ENCODE measurements at places on chromosomes 12 and 14. TPM values are rescaled to one million over a fixed set of nuclear protein-coding genes. Genes with fewer than 3 reads are reported as not detected.

FLVCR2 gene
- 19.8 TPM for total RNA-seq

KRT81 gene
- total RNA-seq: not detected

MYH7 gene
- total RNA-seq: not detected

PAPLN gene
- total RNA-seq: 8.3 TPM

TOMM20L gene
- 0.79 TPM for total RNA-seq

GRCh38 chr12:106118-106591 lies 39.6 kb downstream of the IQSEC3 start:
- DNase-seq: peak; percentile 34

- no peak for DNase-seq
Measured at GRCh38 chr12:47337581-47337980, 257.8 kb upstream of the AMIGO2 start.

- DNase-seq: peak; percentile 94
Measured at GRCh38 chr12:32679091-32679919, at the start of gene DNM1L. TSS of gene DNM1L (plus strand) at chr12:32679301. CDS start at chr12:32679364, 63 bp downstream.

GRCh38 chr14:25237845-25238244 lies 187.9 kb upstream of the STXBP6 start:
- peak; percentile 20 for DNase-seq

DNA sequence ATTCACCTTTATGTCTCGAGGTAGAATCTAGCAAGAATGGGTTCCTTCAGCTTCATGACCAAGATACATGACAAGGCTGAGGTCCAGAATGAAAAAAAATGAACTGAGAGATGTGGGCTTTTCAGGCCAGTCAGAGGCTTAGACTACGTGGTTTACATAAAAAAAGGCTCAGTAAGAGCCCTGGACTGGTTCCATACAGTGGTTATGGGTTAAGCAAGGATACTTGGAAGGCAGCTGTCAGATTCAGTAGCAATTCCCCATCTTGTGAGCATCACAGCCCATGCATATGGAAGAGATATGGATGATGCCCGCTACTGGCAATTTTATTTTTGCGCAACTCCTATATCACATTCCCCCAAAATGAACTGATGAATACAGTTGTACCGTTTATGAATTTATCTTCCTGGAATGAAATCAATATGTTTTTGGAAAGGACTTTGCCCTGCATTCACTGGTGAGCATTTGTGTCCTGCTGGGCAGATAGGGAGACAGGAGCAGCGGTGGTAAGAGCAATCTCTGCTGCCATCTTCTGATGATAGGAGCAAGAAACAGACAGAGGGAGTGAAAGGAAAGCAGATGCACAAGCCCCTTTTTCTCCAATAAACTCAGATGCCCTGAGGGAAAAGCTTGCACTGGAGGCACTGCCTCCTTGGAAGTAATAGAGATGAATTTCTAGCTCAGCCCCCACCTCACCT lies 280.4 kb downstream of the GALC start:
- no peak for DNase-seq

DNA sequence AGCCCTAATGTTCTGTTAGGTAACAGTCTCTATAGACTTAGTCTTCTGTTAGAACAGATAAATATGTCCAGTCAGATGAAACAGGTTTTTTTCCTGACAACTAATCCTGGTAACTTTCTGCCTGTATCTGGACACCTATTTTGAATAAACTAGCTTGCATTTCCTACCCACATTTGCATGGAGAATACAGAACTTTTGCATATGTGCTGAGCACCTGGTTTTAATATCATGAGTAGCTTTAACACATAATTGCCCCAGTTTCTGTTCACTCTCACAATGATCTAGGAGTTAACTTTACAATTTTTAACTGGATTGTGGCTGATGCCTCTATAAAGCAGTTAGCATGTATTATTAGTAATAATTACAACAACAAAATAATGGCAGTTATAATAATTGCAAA lies 111.7 kb downstream of the KTN1 start:
- no peak for DNase-seq

GRCh38 chr14:96255501-96256366 lies at the start of gene BDKRB1:
TSS of gene BDKRB1 (plus strand) at chr14:96256210. CDS start at chr14:96263683, 7,473 bp downstream.
- DNase-seq: no peak

- DNase-seq: no peak
Measured at GRCh38 chr12:4331842-4332241, 10.8 kb downstream of the TIGAR start.

Data from left colon (tissue), 2 donors.